ENCODE measurements at places on chromosomes 7 and 10.

DNA sequence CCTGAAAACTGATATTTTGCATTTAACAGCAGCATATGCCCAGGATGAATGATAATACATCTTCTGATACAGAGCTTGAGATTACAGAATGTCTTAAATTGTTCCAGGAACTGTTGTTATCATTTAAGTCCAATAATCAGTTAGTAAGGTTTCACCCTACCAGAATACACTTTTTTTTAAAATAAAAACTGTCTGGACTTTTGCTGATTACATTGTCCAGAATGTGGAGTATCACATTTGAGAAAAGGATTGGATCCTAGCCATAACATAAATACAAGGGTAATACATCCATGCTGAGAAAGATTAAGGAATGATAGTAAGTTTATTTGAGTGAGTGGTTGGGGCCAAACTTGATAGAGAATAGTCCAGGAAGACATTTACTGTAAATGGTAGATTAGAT, 71.0 kb downstream of the SEPTIN7 start:
- DNase-seq = no peak

DNA sequence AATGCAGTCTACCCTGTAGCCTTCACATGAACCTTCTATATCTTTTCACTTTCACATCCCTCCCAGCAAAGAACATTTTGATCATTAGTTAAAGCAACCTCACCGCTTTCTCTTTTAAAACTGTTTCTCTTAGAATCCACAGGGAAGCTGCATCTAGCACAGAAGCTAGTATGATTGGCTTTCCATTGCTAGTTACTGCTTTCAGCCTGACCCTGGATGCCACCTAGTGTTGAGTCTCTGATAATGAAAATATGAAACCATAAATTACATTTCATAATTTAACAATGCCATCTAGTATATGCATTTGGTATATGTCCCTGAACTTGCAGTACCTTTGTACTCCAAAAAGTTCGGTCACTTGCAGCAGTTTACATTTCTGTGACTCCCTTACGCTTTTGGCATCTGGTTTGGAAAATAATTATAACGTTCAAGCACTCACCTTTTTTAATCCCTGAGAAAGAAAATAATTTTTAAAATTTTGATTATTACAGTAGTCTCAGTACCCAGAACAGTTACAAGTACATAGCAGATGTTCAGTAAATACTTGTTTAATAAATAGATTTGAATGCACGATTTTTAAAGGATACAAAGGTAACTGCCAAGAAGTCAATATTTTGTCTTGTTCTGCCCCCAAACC, 22.7 kb downstream of the CISD1 start:
- peak; percentile 61 for DNase-seq

GRCh38 chr10:133185916-133186315, 25.9 kb downstream of the KNDC1 start:
- DNase-seq = no peak

- no peak for DNase-seq
Measured at GRCh38 chr10:121084016-121084674, 233.0 kb downstream of the WDR11 start.

- DNase-seq = no peak
Measured at GRCh38 chr7:100692578-100692961, 1.5 kb downstream of the GIGYF1 start.

DNA sequence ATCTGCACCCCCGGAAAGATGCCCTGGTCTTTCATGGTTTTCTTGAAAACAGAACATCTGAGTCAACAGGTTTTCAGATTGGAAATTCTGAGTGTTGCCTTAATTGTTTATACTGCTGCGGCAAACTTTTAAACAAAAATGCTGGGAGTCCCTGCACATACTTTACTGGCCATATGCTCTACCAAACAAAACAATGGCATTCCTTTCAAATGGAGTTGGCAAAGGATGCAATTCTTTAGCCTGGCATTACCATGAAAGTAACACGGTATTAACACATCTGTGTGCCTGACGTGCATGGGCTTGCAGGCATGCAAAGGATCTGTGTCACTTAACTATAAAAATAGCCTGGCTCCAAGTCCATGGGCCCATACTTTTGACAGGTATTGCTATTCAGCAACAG, 4.2 kb downstream of the INHBA start:
- no peak for DNase-seq
